ENCODE measurements at places on chromosomes 2 and 18. TPM values are rescaled to one million over a fixed set of nuclear protein-coding genes. Genes with fewer than 3 reads are reported as not detected.
A peak's percentile ranks its signal among the peaks of the same experiment; 100 is the strongest.

GRCh38 chr18:49621717-49622351 is 60.0 kb downstream of the LIPG start:
- peak; percentile 28 for DNase-seq

DNA sequence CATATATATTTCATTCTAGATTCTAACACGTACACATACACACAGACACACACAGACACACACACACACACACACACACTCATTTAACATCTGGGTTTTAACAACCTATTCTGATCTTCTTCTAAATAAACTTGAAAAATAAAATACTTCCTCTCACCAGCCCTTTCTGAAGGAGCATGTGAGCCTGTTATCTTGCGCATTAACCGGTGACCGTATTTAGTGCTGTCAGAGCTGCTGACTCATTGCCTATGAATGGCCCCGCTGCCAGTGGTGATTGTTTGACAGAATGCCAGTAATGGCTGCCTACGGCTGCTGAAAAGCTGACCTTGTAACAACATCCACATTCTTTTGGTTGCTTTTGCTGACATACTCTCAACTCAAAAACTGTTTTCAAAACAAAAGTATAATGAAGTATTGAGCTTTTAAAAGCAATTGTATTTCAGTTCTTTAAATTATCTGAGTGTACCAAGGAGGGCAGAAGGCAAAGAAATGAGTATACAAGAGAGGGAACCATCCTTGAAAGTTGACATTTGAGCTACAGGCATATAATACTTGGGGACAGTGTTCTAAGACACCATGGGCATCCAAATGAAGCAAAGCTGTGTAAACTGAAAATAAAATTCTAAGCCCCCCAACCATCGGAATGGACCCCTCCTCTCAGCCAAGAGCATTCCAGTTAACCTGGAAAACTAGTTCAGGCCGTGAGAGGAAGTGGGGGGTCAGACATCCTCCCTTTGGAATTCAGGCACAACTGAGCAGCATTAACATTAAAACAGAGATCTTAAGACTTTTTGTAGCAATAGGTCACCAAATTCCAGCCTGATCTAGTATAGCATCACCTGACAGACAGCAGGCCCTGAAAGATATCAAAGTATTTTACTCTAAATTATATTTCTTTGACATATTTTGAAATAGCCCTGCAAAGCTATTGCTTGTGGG is 50.2 kb upstream of the DTNA start:
- DNase-seq, result no peak

DNA sequence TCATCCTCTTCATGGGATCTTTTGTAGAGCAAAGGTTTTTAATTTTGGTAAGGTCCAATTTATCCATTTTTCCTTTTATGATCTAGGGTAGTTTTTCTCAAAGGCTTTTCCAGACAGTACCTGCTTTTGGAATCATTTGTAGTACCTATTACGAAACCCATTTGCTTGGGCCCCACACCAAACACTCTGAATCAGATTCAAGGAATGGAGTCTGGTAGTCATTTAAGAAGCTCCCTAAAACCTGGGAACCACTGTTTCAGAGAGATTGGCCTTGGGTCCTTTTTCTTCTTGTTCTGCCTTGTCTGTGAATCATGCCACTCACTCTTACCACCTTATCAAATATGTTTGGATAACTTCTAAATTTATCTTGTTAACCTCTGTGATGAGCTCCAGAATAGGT is 40.3 kb downstream of the OSBPL6 start:
- DNase-seq, result no peak

DNA sequence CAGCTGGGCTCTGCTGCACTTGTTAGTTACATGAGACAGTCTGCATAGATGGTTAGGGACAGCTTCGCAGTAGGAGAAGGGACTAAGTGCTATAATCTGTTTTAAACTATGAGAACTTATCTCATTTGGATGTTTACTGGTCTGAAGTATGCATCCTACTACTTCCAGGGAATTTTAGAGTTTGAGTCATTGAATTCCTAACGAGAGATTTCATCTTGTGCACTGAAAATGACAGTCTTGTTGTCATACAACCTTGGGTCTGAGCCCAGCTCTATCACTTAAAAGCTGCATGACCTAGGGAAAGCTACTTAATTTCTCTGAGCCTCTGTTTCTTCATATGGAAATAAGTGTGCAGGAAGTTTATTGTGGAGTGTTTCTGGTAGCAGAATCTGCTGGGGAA is 78.4 kb downstream of the TRIM43 start:
- no peak for DNase-seq

GRCh38 chr2:82796132-82796531 is 1662.9 kb downstream of the SUCLG1 start:
- DNase-seq, result no peak

GRCh38 chr2:10884574-10884975 is 27.2 kb upstream of the KCNF1 start:
- DNase-seq, result no peak

GRCh38 chr2:68426848-68427579 is 40.1 kb downstream of the FBXO48 start:
- DNase-seq, result no peak

DNA sequence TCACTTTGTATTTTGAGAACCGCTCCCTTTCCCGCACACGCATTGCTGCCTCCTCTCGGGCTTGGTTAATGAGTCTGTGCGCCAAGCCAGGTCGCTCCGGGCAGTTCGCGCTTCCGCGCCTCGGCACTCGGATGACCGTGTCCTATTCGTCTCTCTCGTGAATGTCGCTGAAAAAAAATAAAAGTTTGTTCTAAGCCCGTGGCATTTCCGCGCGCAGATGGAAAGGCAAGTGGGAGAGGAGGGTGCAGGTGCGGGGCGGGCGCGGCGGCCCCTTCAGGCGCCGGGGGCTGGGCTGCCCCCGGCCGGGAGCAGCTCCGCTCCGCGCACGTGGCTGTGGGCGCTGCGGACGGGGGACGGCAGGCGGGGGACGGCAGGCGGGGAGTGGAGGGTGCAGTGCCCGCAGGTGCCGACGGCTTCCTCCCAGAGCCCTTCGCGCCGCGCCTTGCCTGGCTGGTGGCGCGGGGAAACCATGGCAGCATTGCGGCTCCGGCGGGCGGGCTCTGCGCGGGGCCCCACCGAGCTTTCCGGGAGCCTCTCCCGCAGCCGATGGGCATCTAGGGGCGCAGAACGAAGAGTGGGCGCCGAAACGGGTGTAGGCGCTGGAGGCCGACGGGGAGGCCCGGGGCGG is 159.6 kb upstream of the SIX2 start:
- DNase-seq, result no peak

GRCh38 chr2:237485844-237486243 is 1.2 kb upstream of the MLPH start:
- no peak for DNase-seq

GRCh38 chr2:234019896-234020295 is 30.6 kb upstream of the SPP2 start:
- no peak for DNase-seq

GRCh38 chr18:3634250-3634939 is 184.4 kb downstream of the TGIF1 start:
- DNase-seq, result no peak

The KCNG2 gene
- 2.1 TPM for total RNA-seq

The SCYGR7 gene
- total RNA-seq, result not detected

GRCh38 chr2:68377137-68377780 is 12.2 kb downstream of the PLEK start:
- no peak for DNase-seq

The DNAH7 gene
- 12.1 TPM for total RNA-seq

GRCh38 chr2:42998721-42999120 is 206.3 kb upstream of the HAAO start:
- DNase-seq, result no peak

DNA sequence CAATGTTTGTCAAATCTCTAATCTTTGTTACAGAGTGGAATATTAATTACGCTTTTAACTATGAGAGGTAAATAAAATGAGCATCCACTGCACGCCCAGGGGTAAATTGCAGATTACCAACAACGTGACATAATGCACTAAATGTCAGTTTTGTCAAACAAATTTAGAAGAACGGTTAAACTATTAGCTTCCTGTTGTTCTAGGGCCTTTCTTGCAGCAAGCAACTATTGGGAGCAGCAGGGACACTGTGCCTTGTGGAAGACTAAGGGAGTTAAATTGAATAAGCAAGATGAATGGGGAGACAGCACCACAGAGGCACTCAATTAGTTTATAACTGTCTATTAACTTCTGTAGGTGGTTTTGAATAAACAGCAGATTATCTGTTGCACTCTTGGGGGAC is 391.0 kb upstream of the RAB12 start:
- DNase-seq, result no peak

DNA sequence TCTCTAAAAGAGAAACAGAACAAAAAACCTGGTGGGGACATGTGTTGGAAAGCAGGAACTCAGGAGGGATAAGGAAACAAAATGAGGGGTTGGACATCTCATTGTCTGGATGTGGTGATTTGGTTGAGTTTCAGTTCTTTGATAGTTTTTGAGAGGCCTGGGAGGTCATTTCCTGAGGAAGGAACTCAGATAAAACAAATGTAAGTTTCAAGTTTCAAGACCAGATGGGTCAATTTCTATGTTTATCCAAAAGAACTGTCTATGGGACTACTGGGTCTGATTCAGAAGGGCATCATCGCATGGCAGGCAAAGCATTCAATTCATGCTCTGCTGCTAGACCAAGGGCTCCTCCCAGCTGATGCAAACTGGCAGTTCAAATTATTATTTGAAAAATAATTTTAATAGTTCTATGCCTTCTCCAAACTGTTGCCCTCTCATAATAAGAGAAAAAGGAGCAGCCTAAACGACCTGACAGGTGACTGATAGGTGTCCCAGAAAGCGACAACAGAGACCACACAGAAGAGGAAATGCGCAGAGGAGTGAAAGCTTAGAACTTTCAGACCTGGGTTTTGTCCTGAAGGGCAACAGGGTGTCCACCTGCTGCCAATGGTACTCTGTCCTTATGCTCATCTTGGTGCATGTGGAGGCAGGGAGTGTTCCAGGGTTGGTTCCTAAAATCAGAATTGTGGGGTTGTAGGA is 39.3 kb upstream of the SH3RF3 start:
- no peak for DNase-seq

DNA sequence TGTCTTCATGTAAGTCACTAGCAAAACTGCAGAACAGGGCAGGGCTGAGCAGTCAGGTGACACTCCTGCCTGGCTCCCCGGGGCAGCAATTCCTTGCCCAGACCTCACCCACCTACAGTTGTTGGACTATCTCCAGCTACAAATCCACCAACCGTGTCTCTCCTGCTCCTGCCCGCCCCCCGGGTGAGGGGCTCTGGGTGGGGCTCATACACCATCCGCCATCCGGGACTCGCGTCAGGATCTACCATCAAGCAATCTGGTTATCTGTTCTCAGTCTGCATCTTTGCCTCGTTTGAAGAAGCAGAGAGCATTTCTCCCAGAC is 13.5 kb upstream of the GLI2 start:
- no peak for DNase-seq

GRCh38 chr18:4638680-4639079 is 183.6 kb upstream of the DLGAP1 start:
- DNase-seq, result no peak

The FSHR gene
- total RNA-seq, result not detected

- no peak for DNase-seq
Observed at GRCh38 chr2:84492571-84492970, 23.7 kb upstream of the DNAH6 start.

The AQP12B gene
- not detected for total RNA-seq

DNA sequence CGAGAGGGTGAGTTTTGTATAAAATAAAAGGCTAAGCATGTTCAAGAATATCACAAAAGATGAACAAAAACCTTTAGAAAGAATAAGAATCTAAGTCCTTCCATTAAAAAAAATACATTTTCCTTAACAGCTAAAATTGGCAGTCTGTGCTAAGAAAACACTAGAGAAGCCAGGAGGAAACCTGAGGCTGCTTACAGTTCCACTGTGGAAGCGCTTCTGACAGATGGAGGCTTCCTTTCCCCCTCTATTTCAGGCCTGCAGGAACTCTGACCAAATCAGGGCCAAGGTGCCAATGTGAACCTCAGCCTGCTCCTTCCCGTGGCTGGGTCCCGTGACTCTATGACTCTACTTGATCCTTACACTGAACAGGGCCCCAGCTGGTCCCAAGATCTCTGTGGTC is 108.1 kb upstream of the ARHGAP28 start:
- no peak for DNase-seq

DNA sequence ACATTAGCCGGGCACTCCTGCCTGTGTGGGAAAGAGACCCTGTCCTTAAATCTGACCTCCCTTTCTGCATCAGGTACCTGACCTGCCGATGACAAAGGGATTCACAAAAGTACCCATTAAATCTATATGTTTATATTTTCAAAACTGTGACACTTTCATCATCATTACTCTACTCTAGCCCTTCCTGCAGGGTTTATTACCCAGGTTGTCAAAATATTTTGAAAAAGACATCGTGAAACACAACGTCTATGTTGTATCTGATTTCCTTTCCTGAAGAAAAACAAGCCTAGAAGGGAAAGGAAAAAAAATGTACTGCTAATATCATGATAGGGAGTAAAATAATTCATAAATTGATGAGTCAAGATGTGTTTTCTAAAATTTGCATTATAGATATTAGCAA is 15.2 kb upstream of the KYNU start:
- no peak for DNase-seq

- DNase-seq, result no peak
Observed at GRCh38 chr18:12772111-12772510, 69.3 kb downstream of the PSMG2 start.

DNA sequence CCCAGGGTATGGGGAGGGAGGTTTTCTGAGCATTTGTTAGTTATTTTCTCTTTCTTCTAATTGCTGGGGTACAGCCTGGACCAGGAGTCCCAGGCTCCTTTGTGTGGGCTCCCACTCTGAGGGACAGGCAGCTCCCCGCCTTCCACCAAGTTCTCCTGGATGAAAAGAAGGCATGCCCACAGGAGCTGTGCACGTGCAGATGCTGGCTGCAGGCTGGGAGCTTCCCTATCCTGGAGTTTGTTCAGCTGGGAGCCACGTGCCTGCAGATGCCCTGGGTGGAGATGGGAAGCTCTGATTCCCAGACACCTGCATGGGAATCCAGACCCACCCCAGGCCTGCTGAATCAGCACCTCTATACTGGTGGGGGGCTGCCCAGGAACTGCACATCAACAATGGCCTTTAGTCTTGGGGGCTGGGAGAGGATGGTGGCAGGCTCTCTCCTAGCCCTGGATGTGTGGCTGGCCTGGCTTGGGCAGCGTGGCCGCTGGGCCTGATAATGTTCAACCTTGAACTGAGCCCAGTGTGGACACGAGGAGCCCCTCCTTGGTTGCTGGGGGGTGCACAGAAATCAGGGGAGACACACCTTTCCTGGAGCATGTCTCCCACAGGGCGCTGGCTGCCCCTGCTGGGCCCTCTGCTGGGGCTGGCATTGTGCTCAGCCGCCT is 233.6 kb upstream of the HS6ST1 start:
- no peak for DNase-seq

DNA sequence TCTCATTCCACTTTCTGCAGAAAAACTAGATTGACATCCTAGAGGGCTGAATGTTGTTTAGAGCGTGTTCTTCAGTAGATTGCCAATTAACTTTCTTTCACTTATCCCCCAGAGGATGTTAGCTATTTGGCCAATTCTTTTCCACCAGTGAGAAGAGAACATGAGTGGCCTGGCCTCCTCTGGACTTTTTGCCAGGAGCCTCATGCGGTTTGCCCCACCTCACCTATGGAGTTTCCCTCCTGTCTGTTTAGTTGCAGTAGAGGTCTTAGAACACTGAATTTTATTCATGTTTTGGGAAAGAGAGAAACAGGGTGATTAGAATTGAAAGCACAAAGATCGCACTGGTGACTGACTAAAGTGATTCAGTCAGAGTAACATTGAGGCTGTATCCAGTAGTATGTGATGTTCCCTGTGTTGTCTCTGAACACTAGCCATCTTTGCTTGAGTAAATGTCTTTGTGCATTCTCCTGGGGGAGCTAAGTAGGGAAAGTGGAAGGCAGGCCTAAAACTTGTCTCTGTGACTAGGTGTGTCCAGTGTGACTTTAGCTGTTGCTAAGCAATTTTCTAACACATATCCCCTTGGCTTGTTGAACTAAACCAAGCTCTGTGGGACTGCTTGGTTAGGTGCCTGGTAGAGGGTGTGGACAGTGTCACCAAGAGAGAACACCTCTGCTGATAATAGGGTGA is 34.0 kb downstream of the UGP2 start:
- no peak for DNase-seq
